ENCODE measurements at places on chromosomes 4 and X. TPM values are rescaled to one million over a fixed set of nuclear protein-coding genes. Genes with fewer than 3 reads are reported as not detected.

ADH1B gene
- total RNA-seq: not detected

SFRP2 gene
- not detected for total RNA-seq

OGT gene
- 557 TPM for total RNA-seq

GABRA4 gene
- total RNA-seq: not detected

RNF175 gene
- total RNA-seq: 2.1 TPM

CAPN6 gene
- total RNA-seq: not detected

PAGE1 gene
- total RNA-seq: not detected

IL15 gene
- 2.3 TPM for total RNA-seq

PNMA5 gene
- total RNA-seq: 0.37 TPM

ZNF81 gene
- total RNA-seq: 10.9 TPM

ARMCX4 gene
- 8.6 TPM for total RNA-seq

TKTL2 gene
- total RNA-seq: not detected

ITM2A gene
- 135 TPM for total RNA-seq

ANK2 gene
- total RNA-seq: not detected

STARD8 gene
- total RNA-seq: 0.57 TPM

SRPK3 gene
- not detected for total RNA-seq

ERCC6L gene
- total RNA-seq: 0.64 TPM

NEK1 gene
- 22.9 TPM for total RNA-seq

OTC gene
- total RNA-seq: not detected

EPHA5 gene
- not detected for total RNA-seq

CYSLTR1 gene
- 7.2 TPM for total RNA-seq

CPZ gene
- not detected for total RNA-seq

IL13RA1 gene
- total RNA-seq: not detected

UCP1 gene
- total RNA-seq: not detected

XAGE2 gene
- not detected for total RNA-seq

MTHFD2L gene
- total RNA-seq: 6.9 TPM

PPP1R3F gene
- 19.4 TPM for total RNA-seq

TREX2 gene
- 3.8 TPM for total RNA-seq

PHOX2B gene
- not detected for total RNA-seq

PRSS12 gene
- not detected for total RNA-seq

MAOB gene
- not detected for total RNA-seq

BTK gene
- 2.7 TPM for total RNA-seq

SSX2B gene
- total RNA-seq: not detected

SASH3 gene
- 117 TPM for total RNA-seq

DCAF4L1 gene
- 0.44 TPM for total RNA-seq

SERPINA7 gene
- not detected for total RNA-seq

DNAAF6 gene
- total RNA-seq: not detected

ITIH6 gene
- total RNA-seq: not detected

PRR32 gene
- total RNA-seq: not detected

CLIC2 gene
- total RNA-seq: 1.2 TPM

ADGRL3 gene
- not detected for total RNA-seq

MAGEB16 gene
- total RNA-seq: not detected

ARAP2 gene
- total RNA-seq: 92.2 TPM

NIPAL1 gene
- 0.52 TPM for total RNA-seq

ANKRD50 gene
- total RNA-seq: 0.17 TPM

MAGEA2 gene
- not detected for total RNA-seq

NAP1L2 gene
- total RNA-seq: 11.4 TPM

SH3BP2 gene
- 61.7 TPM for total RNA-seq

XPNPEP2 gene
- 0.99 TPM for total RNA-seq

UPF3B gene
- total RNA-seq: 10.5 TPM

ADH7 gene
- not detected for total RNA-seq

CXCL1 gene
- not detected for total RNA-seq

FNIP2 gene
- 8.9 TPM for total RNA-seq

TADA2B gene
- 36.6 TPM for total RNA-seq

CSAG2 gene
- not detected for total RNA-seq

XKRX gene
- 1.2 TPM for total RNA-seq

Data from CD4-positive, CD25-positive, alpha-beta regulatory T cell (primary cell).